HepG2 (cell line): ENCODE measurements at places on chromosomes 12 and 14.

- no peak for DNase-seq
Measured at GRCh38 chr14:88931321-88932110, 107.1 kb downstream of the TTC8 start.

DNA sequence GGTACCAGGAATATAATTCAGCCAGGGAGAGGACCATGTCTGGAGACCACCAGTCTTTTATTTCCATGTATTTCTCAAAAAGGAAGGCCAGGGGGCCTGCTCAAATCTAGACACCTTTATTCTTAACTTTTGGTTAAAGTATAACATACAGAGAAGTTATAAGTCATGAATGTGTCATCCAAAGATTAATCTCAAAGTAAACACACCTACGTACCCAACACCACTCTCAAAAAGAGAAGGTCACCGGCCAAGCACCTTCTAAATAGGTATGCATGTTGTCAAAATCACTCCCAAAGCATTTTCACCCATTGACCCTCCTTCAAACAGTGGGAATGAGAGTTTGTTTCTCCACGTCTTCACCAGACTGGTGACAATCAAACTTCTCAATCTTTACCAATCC lies 60.0 kb upstream of the FZD10 start:
- DNase-seq = no peak

GRCh38 chr12:76192416-76192815 lies 107.9 kb upstream of the NAP1L1 start:
- DNase-seq = no peak

DNA sequence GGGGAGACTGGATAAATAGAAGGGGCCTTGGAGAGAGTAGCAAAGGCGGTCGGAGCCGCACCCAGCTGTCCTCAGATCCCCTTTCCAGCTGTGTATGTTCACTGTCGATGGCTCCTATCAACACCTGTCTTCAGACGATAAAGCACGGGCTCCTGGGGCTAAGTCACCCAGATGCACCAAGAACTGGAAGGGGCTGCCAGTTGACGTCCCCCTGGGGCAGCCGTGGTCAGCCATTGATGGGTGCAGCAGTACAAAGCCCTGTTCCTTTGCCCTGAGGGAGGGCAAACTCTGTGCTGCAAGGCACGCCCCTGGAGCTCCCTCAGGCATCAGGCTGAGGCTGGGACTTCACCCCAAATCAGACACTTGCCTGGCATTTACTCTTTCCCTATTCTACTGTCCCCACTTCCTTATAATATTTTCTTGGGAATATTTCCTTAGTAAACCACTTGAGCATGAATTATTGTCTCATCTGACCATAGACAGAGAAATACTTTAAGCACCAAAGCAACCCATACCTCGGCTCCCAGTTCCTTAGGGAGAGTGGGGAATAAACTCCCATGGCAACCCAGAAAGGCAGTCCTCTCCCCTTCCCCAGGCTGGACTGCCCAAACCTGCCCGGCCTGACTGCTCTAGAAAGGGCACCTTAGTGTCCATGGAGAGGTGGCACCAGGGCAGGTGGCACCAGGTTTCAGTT lies 59.6 kb upstream of the SCN8A start:
- DNase-seq = no peak

- no peak for DNase-seq
Measured at GRCh38 chr12:2344476-2344875, 291.7 kb downstream of the CACNA1C start.

DNA sequence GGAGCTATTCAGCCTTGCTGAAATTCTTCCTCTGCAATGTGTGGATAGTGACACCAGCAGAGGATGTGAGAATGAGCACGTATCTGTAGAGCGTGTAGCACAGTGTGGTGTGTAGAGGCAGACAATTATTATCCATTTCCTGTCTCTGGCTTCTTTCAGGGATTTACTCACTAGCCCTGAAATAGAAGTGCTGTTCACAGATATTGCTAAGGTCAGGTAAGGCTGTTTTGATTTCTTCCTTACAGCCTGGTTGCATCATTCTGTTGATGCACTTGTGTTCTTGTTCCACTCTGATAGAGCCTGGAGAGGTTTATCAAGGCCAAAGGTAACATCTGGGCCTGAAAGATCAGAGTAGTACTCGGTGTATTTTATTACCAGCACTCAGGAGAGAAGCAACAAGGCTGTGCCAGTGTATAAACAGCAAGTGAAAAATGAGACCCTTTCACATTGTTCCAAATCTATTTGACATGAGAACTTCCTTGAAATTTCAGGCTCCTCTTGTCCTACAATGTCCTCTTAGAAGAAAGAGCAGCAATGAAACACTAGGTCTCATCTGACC lies 16.7 kb downstream of the ARG2 start:
- DNase-seq = no peak

GRCh38 chr12:21988619-21989018 lies 47.4 kb upstream of the ABCC9 start:
- DNase-seq = no peak

DNA sequence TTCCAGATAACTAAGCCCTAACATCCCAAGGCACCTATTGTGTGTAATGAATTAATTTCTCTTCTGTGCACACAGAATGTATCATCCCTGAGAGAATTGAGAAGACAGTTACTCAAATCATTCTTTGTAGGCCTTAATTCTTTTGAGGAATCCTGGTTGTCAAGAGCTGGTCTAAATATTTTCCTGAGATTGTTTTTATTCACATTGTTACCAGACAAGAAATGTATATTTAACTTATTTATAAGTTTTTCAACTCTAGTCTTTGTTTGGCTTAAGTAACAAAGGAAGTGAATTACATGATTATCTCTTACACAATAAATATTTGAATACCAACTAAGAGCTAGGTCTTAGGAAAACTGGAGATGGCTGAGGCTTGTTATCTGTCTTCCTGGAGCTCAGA lies 169.4 kb downstream of the DACT1 start:
- DNase-seq = no peak

- no peak for DNase-seq
Measured at GRCh38 chr12:79114896-79115295, 250.3 kb downstream of the SYT1 start.

GRCh38 chr12:5395443-5396271 lies 36.3 kb upstream of the NTF3 start:
- no peak for DNase-seq
